ENCODE measurements at places on chromosomes 5 and 9.

DNA sequence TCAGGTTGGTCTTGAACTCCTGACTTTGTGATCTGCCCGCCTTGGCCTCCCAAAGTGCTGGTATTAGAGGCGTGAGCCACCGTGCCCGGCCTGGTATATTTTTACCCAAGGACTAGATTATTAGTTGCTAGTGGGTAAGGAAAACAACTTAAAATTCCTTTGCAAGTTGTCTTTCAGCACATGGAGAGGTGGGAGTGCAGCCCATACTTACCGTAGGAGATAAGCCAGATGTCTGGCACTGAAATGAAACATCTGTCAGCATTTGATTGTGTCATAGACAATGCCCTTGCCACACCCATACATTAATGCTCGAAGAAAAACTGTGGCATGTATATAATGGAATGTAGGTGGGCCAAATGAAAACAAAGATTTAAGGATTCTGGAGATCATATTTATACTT, 36.6 kb upstream of the ANKH start:
- H3K4me1 ChIP-seq: peaks cover 1% of the 10 kb centered on the region
- no peak overlapping the region for H3K4me3 ChIP-seq
- no peak for DNase-seq
- no peaks in the 10 kb centered on the region for H3K36me3 ChIP-seq

DNA sequence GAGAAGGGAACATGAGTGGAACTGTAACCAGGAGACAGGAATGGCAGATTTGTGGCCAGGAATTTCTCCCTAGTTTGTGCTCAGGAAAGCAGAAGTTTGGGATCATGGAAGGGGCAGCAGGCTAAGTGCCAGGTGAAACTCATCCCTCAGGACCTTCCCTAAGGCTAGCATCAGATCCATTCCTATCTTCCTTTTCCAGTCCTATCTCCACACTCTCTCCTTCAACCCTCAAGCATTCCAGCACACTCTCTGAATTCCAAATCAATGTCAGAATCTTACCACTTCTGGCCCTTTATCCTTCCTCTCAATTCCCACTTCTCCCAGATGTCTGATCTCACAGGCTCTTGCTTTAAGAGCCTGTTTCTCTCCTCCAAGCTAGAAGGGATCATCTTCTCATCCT, 53.2 kb upstream of the GRIA1 start:
- H3K27me3 ChIP-seq: no peaks in the 10 kb centered on the region
- no peak overlapping the region for H3K4me3 ChIP-seq
- no peak overlapping the region for H3K27ac ChIP-seq
- no peak for DNase-seq

DNA sequence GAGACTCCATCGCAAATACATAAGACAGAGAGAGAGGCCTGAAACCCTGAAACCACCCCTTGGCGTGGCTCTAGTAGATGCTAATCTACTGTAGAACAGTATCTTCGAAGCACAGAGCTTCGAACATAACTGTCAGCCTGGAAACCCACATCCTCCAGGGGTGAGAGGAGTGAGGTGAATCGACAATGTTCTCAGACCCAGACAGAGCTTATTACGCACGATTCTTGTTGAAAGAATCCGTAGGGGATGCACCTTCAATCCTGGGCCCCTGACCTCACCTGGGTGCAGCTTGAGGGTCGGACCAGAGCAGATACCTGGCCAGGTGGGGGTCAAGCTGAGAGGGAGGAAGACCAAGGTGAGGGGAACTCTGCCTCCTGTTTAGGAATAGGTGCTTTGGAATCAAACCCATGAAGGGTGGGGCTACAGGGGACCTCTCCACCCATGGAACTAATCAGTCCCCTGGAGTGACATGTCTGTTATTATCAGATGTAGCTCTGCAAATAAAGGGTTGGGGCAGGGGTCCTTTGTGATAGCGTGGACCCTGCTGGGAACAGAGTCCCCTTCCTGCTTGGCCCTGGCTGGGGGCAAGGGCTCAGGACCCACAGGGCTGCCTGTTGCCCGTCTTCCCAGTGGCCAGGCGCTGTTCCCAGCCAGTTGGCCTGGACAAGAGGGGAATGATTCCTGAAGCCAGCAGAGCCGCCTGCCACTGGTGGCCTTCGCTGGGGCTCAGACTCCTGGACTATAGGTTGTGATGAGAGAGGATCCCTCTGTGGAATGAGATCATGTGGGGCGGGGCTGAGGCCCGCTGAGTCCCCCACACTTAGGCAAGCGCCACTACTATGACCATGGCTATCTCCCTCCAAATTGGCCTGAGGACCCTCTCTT, 41.2 kb downstream of the DBH start:
- DNase-seq: peak; percentile 86
- H3K27ac ChIP-seq: peak overlapping the region; percentile 96
- H3K36me3 ChIP-seq: peaks cover 3% of the 10 kb centered on the region
- H3K4me3 ChIP-seq: peak overlapping the region; percentile 12

DNA sequence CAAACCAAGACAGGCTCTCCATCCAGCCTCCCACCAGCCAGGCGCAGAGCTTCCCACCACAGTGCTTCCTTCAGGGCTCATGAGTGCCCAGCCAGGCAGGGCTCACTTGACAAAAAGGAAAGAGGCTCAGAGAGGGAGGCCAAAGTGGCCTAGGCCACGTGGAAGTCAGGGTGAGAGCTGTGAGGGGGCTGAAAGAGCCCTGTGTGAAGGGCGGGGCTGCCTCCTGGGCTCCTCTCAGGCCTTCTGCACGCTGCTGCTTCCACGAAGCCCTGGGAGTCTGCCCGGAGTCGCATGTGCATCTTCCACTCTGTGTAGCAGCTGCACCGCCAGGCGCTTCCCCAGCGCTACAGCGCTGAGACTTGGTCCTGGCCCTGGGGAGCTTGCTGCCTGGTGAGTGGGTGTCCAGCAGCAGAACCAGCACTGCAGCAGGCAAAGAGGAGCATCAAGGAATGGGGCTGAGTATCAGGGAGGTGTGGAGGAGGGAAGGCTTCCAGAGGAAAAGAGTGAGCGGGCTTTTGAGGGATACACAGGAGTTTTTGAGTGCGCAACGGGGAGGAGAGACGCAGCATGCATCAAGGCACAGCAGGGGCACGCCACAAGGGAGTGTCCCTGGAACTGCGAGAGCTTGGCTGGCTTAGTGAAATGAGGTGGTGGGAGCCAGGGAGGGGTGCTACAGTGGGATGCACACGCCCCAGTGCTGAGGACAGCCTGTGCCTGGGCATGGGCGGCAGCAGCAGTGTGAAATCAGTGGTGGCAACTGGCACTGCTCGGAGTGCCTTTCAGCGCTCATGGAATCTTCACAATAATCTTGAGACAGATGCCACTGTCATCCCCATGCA, 178.0 kb downstream of the GAPVD1 start:
- H3K36me3 ChIP-seq: no peaks in the 10 kb centered on the region
- no peak overlapping the region for H3K27ac ChIP-seq
- H3K4me1 ChIP-seq: no peaks in the 10 kb centered on the region
- no peak for DNase-seq

DNA sequence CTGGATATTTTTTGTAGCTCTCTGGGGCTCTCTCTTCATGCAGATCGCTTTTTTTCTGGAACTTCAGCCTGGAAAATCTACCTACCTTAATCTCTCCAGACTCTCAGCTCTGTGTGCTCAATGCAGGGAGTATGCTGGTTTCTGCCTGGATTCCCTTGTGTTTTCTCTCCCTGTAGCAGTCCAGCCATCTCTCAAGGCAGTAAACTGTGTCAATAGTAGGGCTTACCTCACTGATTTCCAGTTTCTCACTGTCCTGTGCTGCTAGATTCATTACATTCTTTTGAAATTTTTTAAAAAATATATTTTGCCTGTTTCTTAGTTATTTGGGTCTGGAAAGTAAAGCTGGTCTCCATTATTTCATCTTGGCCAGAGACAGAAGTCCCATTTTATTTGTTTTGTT, 951.4 kb downstream of the NR2F1-AS1 start:
- no peak overlapping the region for H3K27ac ChIP-seq
- no peaks in the 10 kb centered on the region for H3K27me3 ChIP-seq
- H3K36me3 ChIP-seq: no peaks in the 10 kb centered on the region
- no peak for DNase-seq
- H3K4me3 ChIP-seq: no peak overlapping the region

DNA sequence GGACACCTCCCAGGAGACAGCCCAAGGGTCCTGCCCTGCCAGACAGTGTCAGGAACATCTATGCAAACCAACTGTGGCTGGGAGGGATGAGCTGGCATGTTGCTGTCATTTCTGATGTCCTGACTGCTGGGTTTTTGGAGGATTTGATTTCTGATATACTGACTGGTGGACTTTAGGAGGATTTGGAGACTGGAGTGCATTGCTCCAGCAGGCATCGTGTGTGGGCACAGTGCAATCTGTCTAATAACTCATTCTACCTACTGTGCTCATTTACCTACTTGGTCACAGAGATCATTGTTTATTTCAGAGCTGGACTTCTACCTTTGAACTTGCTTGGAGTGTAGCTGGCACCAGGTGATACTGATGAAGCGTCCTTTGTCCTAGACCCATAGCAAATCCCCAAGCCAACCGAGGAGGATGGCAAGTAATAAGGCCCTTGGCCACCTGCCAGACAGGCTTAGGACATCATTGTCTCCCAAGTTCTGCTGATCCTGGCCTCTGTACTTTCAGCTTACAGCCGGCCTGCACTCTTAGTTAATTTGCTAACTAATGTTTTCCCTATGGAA, 124.3 kb upstream of the ICE1 start:
- no peaks in the 10 kb centered on the region for H3K36me3 ChIP-seq
- no peaks in the 10 kb centered on the region for H3K27me3 ChIP-seq
- H3K4me1 ChIP-seq: no peaks in the 10 kb centered on the region
- no peak overlapping the region for H3K27ac ChIP-seq
- no peak overlapping the region for H3K4me3 ChIP-seq
- DNase-seq: no peak

DNA sequence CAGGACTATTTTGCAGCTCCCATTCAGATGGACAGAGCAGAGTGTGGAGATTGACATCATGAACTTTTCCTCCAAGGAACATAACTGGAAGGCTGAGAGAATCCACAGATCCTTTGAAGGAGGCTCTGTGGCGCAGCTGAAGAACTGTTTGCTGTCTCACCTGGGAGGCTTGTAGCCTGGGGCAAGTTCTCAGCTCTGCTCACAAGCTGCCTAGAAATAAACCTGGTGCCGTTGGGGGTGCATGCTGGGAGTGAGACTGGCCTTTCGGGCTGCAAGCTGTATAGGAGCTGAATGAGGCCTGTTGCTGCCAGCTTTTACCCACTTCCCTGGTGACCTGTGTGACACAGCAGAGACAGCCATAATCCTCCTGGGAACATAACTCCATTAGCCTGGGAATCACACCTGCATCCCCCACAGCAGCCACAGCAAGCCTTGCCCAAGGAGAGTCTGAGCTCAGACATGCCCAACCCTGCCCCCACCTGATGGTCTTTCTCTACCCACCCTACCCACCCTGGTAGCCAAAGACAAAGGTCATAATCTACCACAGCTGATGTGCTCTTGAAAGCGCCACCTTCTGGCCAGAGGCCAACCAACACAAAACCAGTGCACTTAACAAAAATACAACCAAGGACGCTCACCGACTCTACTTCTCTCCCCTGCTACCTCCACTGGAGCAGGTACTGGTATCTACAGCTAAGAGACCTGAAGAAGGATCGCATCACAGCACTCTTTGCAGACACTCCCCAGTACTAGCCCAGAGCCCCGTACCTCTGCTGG, 205.1 kb upstream of the MRPS30 start:
- H3K27me3 ChIP-seq: no peaks in the 10 kb centered on the region
- H3K4me1 ChIP-seq: no peaks in the 10 kb centered on the region
- H3K27ac ChIP-seq: no peak overlapping the region
- H3K4me3 ChIP-seq: no peak overlapping the region
- no peaks in the 10 kb centered on the region for H3K36me3 ChIP-seq

- peaks cover 63% of the 10 kb centered on the region for H3K4me1 ChIP-seq
- peak overlapping the region; percentile 70 for H3K27ac ChIP-seq
- H3K4me3 ChIP-seq: no peak overlapping the region
- peaks cover 3% of the 10 kb centered on the region for H3K36me3 ChIP-seq
- no peak for DNase-seq
- peaks cover 3% of the 10 kb centered on the region for H3K27me3 ChIP-seq
Measured at GRCh38 chr9:91035825-91036208, 234.2 kb downstream of the SYK start.

DNA sequence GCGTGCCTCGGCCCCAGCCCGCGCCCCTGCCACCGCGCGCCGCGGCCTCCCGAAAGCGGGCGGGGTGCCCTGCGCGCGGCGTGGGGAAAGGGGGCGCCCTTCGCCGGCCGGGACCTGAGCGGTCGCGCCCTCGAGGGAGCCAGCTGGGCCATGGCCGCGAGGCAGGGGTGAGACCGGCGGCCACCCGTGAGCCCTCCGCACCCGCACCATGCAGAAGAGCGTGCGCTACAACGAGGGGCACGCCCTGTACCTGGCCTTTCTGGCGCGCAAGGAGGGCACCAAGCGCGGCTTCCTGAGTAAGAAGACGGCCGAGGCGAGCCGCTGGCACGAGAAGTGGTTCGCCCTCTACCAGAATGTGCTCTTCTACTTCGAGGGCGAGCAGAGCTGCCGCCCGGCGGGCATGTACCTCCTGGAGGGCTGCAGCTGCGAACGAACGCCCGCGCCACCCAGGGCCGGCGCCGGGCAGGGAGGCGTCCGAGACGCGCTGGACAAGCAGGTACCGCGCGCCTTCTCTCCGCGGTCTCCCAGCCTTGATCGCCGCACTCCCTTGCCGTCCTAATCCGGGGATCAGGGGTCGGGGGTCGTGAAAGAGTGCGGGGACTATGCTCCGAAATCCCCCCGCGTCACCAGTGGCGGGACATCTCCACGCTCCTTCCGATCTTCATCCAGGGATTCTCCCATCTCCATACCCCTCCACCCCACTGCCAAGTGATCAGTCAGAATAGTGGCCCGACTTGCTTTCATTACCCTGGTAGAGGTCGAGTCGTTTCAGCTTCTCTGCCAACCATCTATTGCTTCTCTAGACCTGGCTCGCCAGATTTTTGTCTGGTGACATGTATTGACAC, 590 bp downstream of the RASGRF2 start:
- DNase-seq: peak; percentile 60
- H3K27me3 ChIP-seq: peaks cover 5% of the 10 kb centered on the region
- peak overlapping the region; percentile 79 for H3K27ac ChIP-seq
- peaks cover 3% of the 10 kb centered on the region for H3K36me3 ChIP-seq
- peak overlapping the region; percentile 85 for H3K4me3 ChIP-seq

- H3K27me3 ChIP-seq: no peaks in the 10 kb centered on the region
- H3K4me3 ChIP-seq: no peak overlapping the region
- H3K27ac ChIP-seq: no peak overlapping the region
- no peaks in the 10 kb centered on the region for H3K4me1 ChIP-seq
- no peak for DNase-seq
- peaks cover 6% of the 10 kb centered on the region for H3K36me3 ChIP-seq
Measured at GRCh38 chr9:120608421-120608820, 28.5 kb upstream of the CDK5RAP2 start.

GRCh38 chr9:113187929-113188595, 33.0 kb downstream of the FKBP15 start:
- H3K4me3 ChIP-seq: no peak overlapping the region
- no peaks in the 10 kb centered on the region for H3K27me3 ChIP-seq
- peak overlapping the region; percentile 54 for H3K27ac ChIP-seq
- peaks cover 7% of the 10 kb centered on the region for H3K4me1 ChIP-seq
- H3K36me3 ChIP-seq: peaks cover 60% of the 10 kb centered on the region

DNA sequence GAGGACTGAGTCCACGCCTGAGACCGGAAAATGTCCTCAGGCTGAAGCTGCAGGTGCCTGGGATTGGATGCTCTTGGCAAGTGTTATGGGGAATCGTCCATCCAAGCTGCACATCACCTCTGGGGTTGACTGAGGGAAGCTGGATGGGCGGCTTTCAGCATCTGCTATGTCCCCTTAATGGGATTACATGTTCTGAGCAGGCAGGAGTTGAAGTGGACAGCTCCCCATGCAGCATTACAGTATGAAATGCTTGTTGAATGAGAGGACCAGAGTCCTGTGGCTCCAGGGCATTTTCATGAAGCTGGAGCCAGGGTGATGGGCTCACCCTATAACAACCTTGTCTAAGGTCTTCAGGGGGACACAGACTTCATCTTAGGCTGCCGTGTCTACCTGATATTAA, 270.9 kb downstream of the HSPA4 start:
- DNase-seq: no peak
- H3K4me3 ChIP-seq: no peak overlapping the region
- no peaks in the 10 kb centered on the region for H3K27me3 ChIP-seq
- H3K36me3 ChIP-seq: no peaks in the 10 kb centered on the region
